Fibroblast of upper back skin (primary cell): ENCODE measurements at places on chromosomes 2 and 18.

DNA sequence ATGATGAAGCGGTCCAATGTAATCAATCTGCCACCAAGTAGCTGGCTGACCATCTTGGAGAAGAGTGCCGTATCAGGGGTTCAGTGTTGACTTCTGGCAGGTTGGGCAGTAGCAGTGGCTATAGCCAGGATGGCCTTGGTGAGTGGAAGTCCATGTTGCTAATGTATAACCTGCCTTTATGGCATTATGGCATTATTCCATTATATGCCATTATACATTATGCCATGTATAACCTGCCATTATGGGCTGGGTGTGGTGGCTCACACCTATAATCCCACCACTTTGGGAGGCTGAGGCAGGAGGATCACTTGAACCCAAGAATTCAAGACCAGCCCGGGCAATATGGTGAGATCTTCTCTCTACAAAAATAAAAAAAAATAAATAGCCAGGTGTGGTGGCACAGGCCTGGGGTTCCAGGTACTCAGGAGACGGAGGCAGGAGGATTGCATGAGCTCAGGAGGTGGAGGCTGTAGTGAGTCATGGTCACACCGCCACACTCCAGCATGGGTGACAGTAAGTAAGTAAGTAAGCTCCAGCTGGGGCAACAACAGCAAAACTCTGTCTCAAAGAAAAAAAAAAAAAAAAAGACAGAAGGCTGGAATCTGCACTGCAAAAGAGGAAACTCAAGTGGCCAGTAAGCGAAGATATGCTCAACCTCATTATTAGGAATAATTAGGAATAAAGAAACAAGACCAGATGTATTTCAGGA lies 24.4 kb upstream of the EMILIN2 start:
- DNase-seq: no peak

DNA sequence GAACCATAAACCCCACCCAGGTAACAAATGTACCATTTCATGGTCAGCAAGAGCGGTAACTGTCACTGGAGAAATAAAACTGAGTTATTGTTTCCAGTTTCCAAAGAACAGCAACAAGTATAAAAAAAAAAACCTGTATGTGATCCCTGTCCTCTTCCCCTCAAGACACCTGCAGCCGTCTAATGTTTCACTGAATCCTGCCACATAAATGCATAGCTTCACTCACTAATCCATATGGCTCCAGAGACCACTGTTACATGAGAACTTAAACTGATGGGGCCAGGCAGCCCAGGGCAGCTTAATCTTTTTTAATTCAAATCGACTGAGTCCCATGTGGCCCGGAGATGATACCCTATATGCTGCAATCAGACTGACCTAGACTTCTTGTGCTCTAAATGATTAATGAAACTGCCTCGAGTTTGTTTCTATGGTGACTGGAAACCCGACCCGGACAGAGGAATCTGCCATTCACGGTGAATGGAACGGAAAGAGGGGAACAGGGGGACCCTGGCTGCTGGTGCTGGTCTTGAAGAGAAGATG lies 60.9 kb upstream of the SIX2 start:
- DNase-seq: peak; percentile 2

DNA sequence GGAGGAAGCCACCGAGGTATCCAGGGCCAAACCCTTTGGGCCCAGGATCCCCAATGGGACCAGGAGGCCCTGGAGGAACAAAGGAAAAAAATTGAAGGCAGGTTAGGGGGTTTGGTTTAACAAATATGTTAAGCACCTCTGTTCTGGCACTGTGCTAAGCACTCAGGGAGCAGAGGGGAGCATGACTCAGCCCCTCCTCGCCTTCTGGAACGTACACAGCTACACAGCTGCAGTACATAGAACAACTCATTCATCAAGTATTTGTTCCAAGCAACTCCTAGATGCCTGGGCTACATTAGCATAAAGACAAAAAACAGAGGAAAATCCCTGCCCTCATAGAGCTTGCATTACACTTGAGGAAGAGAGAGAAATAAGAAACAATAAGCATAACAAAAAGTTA lies 153.6 kb downstream of the COL4A4 start:
- DNase-seq: peak; percentile 23

DNA sequence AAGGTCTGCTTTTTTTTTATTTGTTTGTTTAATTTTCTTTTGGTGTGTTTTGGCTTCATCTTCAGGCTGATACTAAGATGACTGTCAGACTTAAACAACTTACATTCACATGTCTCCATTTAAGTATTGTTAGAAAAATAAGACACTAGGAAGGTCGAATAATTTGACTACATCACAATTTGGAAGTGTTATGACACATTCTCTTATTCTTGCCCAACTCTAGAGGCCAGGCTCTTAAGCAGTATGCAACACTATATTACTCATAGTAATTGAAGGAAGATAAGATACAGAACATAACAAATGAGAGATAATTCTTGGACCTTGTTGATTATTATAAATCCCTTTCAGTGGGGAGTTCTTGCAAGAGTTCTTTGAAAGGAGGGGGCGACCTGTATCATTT lies 295.3 kb upstream of the COL3A1 start:
- peak; percentile 68 for DNase-seq

DNA sequence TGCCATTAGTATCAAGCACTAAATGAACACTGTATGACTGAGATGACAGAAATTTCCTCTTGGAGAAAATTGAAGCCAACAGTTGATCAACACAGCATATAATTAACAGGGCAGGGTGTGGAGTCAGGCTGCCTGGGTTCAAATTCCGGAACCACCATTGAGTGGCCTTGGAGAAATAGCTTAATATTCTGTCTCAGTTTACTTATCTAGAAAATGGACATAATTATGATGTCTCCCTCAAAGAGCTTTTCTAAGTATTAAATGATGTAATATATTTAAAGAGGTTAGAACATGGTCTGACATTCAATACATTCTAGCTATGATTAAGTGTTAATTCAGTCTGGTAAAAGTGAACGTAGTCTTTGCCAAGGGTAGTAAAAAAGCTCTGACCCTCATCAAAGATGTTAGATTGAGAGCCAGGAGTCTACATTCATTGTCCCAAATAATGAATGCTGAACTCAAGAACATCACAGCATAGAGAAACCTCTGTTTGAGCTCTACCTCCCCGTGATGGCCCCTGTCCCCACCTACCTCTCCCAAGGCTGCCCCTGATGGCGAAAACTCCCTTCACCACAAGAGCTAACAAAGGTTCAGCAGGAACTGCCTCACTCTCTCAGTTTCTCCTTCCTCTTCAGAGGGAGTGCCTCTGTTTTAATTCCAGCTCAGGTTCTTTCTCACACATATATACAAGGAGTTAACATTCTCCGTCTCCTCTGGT lies 2.7 kb upstream of the VWA3B start:
- no peak for DNase-seq
